ENCODE measurements at places on chromosomes 6 and 20.

GRCh38 chr20:2509468-2509781, 710 bp upstream of the ZNF343 start:
- no peak for DNase-seq

- DNase-seq, result no peak
Measured at GRCh38 chr6:25481267-25481666, 170.7 kb upstream of the SCGN start.

GRCh38 chr6:169371344-169372127, 117.9 kb upstream of the THBS2 start:
- no peak for DNase-seq

- no peak for DNase-seq
Measured at GRCh38 chr6:143394389-143394788, 56.1 kb downstream of the ADAT2 start.

DNA sequence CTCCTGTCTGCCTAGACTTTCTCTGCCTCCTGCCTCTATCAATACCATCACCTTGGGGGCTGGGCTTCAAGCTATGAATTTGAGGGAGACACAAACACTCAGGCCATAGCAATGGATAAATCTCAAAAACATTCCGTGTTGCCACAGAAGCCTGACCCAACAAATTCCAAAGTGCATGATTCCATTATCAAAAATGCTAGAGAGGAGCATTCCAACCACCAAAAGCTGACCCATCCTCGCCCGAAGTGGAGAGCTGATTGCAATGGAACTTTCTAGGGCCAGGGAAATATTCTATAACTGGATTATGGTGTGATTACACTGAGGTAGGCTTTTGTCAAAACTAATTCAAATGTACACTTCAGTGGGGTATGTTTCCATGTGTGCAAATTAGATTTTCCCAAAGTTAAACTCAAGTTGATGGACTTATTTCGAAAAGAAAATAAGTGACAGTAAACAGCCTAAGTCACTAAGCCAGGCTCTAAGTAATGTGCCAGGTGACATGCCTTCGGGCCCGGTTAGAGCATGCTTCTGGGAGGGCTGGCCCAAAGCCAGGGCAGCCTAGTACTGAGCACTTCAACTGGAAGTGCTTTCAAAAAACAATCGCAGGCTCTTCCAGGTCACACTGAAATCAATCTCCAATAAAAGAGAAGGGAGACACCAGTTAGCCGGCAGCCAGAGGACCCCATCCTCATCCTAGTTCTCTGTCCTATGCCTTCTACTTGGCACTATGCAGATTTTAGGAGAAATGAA, 142.3 kb downstream of the TBXT start:
- no peak for DNase-seq
